Stimulated activated CD8-positive, alpha-beta memory T cell treated with anti-CD3 and anti-CD28 coated beads, Interleukin-4, amount 100 ng/mL, for 48 hours (primary cell): ENCODE measurements at places on chromosomes 1 and 21.

DNA sequence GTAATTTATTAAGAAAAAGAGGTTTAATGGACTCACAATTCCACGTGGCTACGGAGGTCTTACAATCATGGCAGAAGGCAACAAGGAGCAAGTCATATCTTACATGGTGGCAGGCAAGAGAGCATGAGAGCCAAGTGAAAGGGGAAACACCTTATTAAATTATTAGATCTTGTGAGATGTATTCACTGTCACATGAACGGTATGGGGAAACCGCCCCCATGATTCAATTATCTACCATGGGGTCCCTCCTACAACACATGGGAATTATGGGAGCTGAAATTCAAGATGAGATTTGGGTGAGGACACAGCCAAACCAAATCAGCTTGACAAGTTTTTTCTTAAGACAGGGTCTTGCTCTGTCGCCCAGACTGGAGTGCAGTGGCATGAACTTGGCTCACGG lies 14.3 kb downstream of the DAP3 start:
- no peak for DNase-seq

- DNase-seq = no peak
Observed at GRCh38 chr21:33286600-33287456, 20.7 kb downstream of the IL10RB start.

GRCh38 chr1:42423681-42424080 lies 32.1 kb downstream of the ZMYND12 start:
- DNase-seq = no peak

DNA sequence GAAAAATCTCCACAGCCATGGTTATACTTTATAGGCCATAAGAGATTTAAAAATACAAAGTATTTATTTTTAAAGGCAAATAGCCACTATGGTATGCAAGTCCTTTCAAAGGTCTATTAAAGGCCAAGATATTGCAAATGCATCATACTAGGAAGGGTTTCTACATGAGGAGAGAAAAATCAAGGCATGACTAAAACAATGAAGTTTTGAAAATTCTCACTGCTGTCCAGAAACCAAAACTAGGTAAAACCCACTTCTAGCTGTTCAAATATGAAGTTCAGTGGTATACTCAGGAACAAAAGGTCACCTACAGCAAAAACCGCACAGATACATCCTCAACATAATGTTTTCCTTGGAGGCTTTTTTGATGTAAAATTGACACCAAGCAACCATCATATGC lies 75.0 kb downstream of the EPS15 start:
- DNase-seq = no peak

- peak; percentile 65 for DNase-seq
Observed at GRCh38 chr1:24641646-24642151, 1.4 kb upstream of the SRRM1 start.

- no peak for DNase-seq
Observed at GRCh38 chr1:19385869-19386591, 73.9 kb downstream of the SLC66A1 start.

DNA sequence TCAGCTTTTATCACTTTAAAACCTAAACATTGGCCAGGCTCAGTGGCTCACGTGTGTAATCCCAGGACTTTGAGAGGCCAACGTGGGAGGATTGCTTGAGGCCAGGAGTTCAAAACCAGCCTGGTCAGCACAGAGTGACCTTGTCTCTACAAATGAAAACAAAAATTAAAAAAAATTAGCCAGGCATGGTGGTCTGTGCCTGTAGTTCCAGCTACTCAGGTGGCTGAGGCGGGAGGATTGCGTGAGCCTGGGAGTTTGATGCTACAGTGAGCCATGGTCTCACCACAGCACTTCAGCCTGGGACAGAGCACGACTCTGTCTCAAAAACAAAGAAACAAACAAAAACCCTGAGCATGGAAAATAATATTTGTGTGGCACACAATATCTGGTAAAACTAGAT lies 143.5 kb upstream of the HNRNPU start:
- no peak for DNase-seq

GRCh38 chr1:189751311-189751710 lies 726.4 kb downstream of the BRINP3 start:
- no peak for DNase-seq

DNA sequence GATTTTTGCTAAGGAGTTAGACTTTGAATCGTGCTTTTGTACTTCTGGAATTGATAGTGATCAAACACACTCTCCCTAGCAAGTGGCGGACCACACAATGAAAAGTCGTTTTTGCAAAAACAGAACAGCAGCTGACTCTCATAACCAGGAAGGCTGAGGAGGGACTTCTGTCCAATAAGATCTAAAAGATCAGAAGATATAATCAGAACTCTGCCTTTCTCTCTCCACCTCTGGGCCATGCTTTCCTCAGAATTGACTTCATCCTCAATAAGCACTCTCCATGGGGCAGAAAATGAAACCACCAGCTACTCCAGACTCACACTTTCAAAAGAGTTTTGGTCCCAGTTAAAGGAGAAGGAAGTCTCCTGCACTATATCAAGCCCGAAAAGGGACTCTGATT lies 55.3 kb upstream of the SAMD13 start:
- no peak for DNase-seq

DNA sequence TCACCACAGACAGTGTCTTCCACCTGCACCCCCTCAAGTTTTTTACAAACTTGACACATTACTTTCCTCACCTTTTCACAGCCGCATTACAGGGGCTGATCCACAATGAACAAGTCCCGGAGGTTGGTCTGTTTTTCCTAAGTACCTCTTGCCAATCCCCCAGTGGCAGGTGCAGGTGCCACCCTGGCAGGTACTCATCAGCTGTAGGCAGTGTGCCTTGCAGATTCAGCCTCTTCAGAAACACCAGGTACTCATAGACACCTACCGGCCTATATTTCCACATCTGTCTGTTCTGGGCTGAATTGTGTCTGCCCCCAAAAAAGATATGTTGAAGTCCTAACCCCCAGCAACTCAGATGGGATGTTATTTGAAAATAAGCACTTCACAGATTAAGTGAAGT lies 81.4 kb upstream of the CNIH3 start:
- DNase-seq = no peak

GRCh38 chr1:66809245-66809644 lies 8.2 kb upstream of the INSL5 start:
- DNase-seq = no peak

DNA sequence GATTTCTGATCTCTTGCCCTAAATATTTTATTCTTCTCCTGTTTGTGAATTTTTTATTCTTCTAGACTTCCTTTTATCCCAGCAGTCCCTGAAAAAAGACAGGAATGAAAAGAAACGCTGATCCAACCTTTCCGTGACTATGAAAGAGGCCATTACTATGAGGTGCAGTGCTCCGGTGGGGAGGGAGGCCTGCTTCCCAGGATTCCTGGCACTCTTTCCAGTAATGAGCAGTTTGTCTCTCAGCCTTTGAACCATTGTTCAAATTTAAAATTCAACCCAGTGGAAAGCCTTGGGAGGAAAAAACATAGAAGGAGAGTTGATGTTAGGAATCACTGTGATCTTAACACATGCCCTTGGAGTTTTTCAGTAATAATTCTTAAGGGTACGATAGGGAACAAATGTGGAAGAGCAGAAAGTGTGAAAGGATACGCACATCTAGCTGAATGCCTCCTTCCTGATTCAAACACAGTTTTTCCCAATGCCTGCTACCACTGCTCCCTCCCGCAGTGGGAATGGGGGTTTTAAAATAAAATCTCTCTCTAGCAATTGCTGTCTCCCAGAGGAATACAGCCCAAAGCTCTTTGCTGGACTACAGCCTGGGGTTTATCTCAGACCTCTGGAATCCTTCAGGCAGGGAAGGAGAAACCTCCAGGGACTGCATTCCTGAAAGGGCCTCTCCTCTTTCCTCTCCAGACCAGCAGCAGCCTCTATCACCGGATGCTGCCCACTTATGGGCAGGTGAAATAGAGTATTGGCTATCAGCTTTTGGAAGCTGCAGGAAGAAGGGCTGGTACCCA lies 6.1 kb downstream of the IER5 start:
- DNase-seq = no peak

- DNase-seq = no peak
Observed at GRCh38 chr1:109659997-109660690, 4.2 kb downstream of the GSTM4 start.
